Prostate gland (tissue), 2 donors: ENCODE measurements at places on chromosomes 6 and 20. TPM values are rescaled to one million over a fixed set of nuclear protein-coding genes. Genes with fewer than 3 reads are reported as not detected.

NFKBIE gene
- total RNA-seq, result 20.8 TPM

GRCh38 chr6:102984357-102984756, 1590.8 kb downstream of the GRIK2 start:
- DNase-seq, result no peak
- H3K4me1 ChIP-seq, result no peaks in the 10 kb centered on the region
- no peaks in the 10 kb centered on the region for H3K36me3 ChIP-seq
- H3K27ac ChIP-seq, result no peak overlapping the region
- H3K4me3 ChIP-seq, result no peak overlapping the region
- H3K27me3 ChIP-seq, result no peaks in the 10 kb centered on the region

- no peak overlapping the region for H3K27ac ChIP-seq
- H3K36me3 ChIP-seq, result no peaks in the 10 kb centered on the region
- H3K27me3 ChIP-seq, result peaks cover 44% of the 10 kb centered on the region
- DNase-seq, result no peak
Observed at GRCh38 chr20:63020681-63021080, 13.9 kb upstream of the BHLHE23 start.

- H3K36me3 ChIP-seq, result no peaks in the 10 kb centered on the region
- H3K4me1 ChIP-seq, result no peaks in the 10 kb centered on the region
- H3K4me3 ChIP-seq, result no peak overlapping the region
- H3K27ac ChIP-seq, result no peak overlapping the region
Observed at GRCh38 chr6:133223452-133224029, 17.6 kb upstream of the EYA4 start.

GPX5 gene
- not detected for total RNA-seq
